Activated CD4-positive, alpha-beta T cell treated with anti-CD3 and anti-CD28 coated beads for 1 hour (primary cell): ENCODE measurements at places on chromosomes 12 and 14.

GRCh38 chr12:113497693-113498092 lies 26.0 kb upstream of the LHX5 start:
- DNase-seq = no peak

GRCh38 chr12:132703641-132704040 lies 7.0 kb upstream of the PGAM5 start:
- DNase-seq = no peak

DNA sequence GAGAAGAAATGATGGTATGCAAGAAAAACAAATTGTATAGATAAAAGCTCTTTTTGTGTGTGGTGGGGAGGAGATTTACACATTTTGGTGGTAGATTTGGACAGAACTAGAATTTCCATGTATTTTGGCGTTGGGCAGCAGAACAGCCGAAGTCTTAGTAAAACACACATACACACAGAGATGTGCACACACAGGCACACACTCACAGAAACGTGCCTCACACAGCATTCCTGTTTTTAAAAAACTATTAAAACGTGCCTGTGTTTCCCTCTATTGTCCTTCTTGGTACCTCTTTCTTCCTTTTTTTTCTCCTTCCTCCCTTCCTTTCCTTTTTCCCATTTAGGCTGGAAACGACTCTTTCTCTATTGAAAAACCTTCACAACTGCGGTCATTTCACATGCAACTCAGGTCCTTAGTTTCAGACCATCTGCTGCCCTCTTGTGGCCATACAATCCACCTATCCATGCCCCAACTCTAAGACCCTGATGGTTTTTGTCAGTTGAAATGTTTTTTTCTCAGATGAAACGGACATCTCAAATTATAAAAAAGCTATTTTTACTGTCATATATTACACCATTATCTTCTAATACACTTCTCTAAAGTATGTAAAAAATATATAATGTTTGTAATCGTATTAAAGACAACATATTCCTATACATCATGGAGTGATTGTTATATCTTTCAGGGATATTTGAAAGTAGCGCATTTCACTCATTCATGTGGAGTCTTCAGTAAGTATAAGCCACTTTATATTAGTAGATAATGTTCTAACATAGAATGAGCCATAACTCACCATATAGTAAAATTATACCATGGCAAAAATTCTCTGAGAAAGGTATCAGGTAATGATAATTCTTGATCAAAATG lies 386.7 kb upstream of the NOVA1 start:
- DNase-seq = no peak

DNA sequence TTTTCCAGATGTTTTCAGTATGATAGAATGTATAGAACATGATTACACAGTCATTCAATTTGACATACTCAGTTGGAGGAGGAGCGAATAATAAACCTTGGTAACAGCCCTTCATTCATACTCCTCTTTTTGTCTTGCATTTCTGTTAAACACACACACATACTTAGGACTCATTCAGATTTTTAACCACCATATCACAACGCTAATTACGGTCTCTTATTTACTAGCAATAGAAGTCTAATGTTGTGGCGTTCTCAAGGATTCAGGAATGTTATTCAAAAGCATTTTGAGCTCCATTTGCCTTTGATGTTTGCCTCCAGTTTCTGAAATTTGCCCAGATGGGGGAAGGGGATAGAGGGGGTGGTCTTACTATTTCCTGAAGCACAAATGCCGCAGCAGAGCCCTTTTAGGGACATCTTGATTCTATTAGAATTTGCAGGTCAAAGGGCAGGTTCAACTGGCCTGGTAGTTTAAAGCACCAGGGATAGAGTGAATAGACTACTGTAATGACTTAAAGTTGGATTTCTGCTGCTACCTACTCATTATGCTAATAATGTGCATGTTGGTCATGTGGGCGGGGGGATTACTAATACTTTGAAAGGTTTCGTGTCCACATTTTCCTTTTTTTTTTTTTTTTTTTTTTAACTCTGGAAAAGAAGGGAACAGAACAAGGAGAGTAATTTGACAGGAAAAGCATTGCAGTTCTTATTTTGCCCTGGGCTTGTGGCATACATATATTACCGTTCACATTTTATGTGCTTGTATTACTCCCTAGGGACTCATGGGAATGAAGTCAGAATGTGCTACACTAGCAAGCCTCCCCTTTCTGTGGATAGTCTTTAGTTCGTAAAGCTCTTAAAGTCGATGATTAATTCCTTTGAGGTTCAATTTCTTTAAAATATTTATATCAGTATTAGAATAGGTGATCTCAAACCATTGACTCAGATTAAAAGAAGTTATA lies 226.8 kb downstream of the FBXL14 start:
- DNase-seq = no peak

- no peak for DNase-seq
Measured at GRCh38 chr14:31967669-31967975, 109.5 kb upstream of the ARHGAP5 start.

DNA sequence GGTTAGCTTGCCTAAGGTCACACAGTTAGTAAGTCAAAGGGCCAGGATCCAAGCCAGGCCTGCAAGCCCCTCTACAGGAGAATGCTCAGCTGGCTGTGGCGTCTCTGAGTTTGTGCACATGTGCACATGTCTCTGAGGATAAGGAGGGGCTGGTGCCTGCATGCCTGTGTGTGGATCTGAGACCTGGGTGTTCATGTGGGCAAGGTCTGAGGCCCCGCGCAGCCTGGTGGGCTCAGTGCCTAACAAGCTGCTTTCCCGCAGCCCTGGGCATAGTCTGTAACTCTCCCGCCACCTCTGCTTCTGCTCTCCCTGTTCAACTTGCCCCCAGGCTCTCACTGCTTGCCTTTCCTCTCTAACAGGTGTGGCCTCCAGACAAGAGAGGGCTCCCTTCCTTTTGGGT lies 4.3 kb upstream of the SLC6A12 start:
- no peak for DNase-seq

GRCh38 chr12:4809449-4810218 lies 89.4 kb downstream of the GALNT8 start:
- no peak for DNase-seq
